ENCODE measurements at places on chromosomes 6 and 20. TPM values are rescaled to one million over a fixed set of nuclear protein-coding genes. Genes with fewer than 3 reads are reported as not detected.

DNA sequence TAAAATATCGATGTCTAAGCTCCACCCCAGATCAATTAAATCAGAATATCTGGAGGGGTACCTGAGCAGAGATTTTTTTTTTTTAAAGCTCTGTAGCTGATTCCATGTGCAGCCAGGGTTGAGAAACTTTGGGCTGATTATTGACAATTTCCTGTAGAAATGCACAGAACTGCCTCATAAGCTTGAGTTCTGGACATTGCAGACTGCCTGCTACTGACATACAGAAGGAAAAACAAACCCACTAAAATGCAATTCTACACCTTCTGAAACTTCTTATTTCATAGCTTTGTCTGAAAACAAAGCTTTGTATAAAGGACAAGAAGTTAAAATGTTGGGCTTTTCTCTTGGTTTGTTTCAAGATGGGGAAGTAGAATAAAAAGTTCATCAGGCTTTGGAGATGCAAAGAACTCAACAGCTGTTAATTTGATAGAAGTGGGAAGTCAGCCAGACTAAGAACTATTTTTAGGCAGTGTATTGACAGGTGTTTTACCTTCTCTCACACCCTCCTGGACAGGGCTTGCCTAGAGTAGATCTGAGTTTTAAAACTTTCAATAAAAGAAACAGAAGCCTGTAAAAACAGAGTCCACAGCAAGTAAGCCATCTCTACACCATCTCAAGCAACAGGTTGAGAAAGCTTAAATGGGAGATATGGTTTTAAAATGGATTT, 147.7 kb downstream of the KCNQ5 start:
- no peaks in the 10 kb centered on the region for H3K36me3 ChIP-seq
- H3K27me3 ChIP-seq, result no peaks in the 10 kb centered on the region
- no peaks in the 10 kb centered on the region for H3K4me1 ChIP-seq
- H3K27ac ChIP-seq, result no peak overlapping the region
- DNase-seq, result no peak

DNA sequence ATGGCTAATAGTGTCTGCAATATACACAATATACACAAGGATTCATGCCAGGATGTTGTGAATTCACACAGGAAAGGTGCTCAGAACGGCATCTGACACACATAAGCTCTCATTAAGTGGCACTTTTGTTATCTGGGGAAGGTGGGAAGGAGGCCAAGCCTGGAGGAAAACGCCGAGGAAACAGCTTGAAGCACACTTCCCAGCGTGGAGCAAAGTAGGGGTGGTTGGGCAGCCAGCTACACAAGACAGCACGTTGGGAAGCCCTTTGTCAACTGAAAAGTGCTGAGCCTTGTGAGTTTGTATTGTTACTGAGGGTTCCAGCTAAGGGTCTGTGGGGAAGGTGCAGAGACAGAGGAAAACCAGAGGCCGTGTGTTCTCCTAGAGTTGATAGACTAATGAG, 181.0 kb downstream of the ZMYND8 start:
- H3K4me1 ChIP-seq, result no peaks in the 10 kb centered on the region
- H3K27me3 ChIP-seq, result peaks cover 9% of the 10 kb centered on the region
- no peak overlapping the region for H3K27ac ChIP-seq
- H3K36me3 ChIP-seq, result no peaks in the 10 kb centered on the region

DNA sequence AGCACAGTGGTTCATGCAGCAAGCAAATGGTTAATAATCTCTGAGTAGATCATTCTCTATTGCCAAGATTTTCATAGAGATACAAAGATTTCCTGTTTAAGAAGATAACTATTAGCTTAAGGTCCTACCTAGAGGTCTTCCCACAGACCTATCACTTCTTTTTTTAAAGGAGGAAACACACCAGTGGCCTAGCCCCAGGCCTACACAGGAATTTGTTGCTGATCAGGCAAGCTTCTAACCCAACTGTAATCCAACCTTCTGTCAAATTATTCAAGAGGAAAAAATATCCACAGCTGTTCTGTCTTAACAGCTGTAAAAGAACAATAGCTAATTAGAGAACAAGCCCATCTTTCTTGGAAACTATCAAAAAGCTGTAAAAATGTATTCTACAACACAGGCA, 332.8 kb downstream of the BTBD9 start:
- H3K27ac ChIP-seq, result no peak overlapping the region
- DNase-seq, result no peak
- no peak overlapping the region for H3K4me3 ChIP-seq
- H3K36me3 ChIP-seq, result no peaks in the 10 kb centered on the region

Gene TRIM40
- not detected for total RNA-seq

Gene CST9L
- total RNA-seq, result not detected

Gene CPNE5
- 2.4 TPM for total RNA-seq
